Spinal cord (tissue), 10 donors: ENCODE measurements at places on chromosomes 5 and 9. TPM values are rescaled to one million over a fixed set of nuclear protein-coding genes. Genes with fewer than 3 reads are reported as not detected.

MCTP1 gene
- 15.0 TPM for total RNA-seq

SH3RF2 gene
- total RNA-seq = 0.94 TPM

PCDHAC1 gene
- total RNA-seq = 3.3 TPM

PDCD1LG2 gene
- 0.50 TPM for total RNA-seq

PCDHGC3 gene
- total RNA-seq = 205 TPM
